ENCODE measurements at places on chromosomes 4 and X.

DNA sequence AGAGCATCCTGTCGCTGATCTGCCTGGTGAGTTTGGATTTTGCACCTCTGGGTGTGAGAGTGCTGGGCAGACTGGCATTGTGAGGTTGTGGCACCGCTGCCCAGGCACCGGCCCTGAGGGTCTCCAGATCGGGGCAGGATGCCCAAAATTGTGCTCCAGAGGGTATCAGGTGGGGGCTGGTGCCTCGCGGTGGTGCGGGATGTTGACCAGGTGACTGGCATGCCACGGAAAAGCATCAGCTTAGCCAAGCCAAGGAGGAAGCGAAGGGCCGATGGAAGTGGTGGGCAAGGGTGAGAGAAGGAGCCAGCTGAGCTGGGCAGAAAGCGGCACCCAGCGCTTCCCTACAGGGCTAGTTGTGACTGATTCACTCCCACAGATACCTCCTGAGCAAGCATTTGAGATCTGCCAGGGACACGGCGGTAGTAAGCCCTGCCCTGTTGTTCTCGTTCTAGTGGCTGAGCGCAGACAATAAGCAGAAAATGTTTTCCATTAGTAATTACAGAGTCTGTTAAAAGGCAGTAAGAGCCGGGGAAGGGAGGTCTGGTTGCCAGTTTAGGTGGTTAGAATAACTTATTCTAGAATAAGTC, 809 bp downstream of the ZFP92 start:
- DNase-seq = no peak

- DNase-seq = peak; percentile 1
Measured at GRCh38 chrX:77160301-77160700, 286.9 kb upstream of the FGF16 start.

- DNase-seq = no peak
Measured at GRCh38 chr4:84417997-84418709, 80.9 kb downstream of the NKX6-1 start.

- no peak for DNase-seq
Measured at GRCh38 chr4:82076359-82076758, 297.4 kb downstream of the HNRNPD start.

DNA sequence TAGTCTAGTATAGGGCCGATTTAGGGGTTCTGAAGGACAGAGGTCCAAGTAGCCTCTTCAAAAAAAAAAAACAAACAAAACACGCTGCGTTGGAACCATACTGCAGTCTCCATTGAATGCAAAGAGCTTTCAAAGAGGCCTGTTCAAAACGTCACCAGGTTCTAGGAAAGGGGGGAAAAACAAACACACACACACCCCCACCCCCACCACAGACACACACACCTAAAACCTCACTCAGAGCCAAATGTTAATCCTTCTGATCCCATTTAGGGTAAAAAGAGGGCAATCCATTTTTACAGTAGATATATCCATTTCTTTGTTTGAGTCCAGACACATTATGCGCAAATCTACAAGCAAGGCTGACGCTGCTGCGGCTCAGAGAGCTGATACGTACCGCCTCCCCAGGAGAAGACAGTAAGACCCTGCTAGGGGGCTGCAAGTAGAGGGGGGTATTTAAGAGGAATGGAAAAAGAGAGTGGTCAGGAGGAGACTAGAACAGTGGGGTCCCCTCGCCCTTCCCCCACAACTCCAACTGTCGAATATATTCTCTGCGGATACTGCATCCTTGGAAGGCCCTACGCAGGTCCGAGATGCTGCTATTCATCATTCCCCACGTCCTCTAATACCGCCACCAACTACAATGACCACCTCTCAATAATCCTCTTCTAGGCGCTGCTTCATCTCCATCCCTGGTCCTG, 1.3 kb downstream of the NKRF start:
- no peak for DNase-seq
